ENCODE measurements at places on chromosomes 3 and 15.

GRCh38 chr3:142615171-142615570, 19.0 kb downstream of the PLS1 start:
- H3K4me3 ChIP-seq, result no peak overlapping the region
- no peak for DNase-seq
- no peaks in the 10 kb centered on the region for H3K27me3 ChIP-seq
- no peaks in the 10 kb centered on the region for H3K36me3 ChIP-seq

- no peaks in the 10 kb centered on the region for H3K36me3 ChIP-seq
- no peaks in the 10 kb centered on the region for H3K27me3 ChIP-seq
- no peaks in the 10 kb centered on the region for H3K4me1 ChIP-seq
- H3K27ac ChIP-seq, result no peak overlapping the region
- no peak for DNase-seq
- no peak overlapping the region for H3K4me3 ChIP-seq
These were observed 194.2 kb downstream of the UACA start for GRCh38 chr15:70569091-70569713.

- no peaks in the 10 kb centered on the region for H3K4me1 ChIP-seq
- H3K27ac ChIP-seq, result no peak overlapping the region
- H3K27me3 ChIP-seq, result no peaks in the 10 kb centered on the region
- H3K36me3 ChIP-seq, result peaks cover 48% of the 10 kb centered on the region
- no peak for DNase-seq
These were observed 12.4 kb downstream of the AMIGO3 start for GRCh38 chr3:49707113-49707480.

GRCh38 chr3:63807961-63808565, 11.0 kb upstream of the C3orf49 start:
- no peak overlapping the region for H3K27ac ChIP-seq
- DNase-seq, result no peak
- H3K4me3 ChIP-seq, result no peak overlapping the region
- no peaks in the 10 kb centered on the region for H3K4me1 ChIP-seq

- H3K27me3 ChIP-seq, result no peaks in the 10 kb centered on the region
- no peak overlapping the region for H3K4me3 ChIP-seq
- no peak for DNase-seq
- no peaks in the 10 kb centered on the region for H3K4me1 ChIP-seq
- no peak overlapping the region for H3K27ac ChIP-seq
These were observed 294.0 kb downstream of the SOX2 start for GRCh38 chr3:182005701-182006100.

DNA sequence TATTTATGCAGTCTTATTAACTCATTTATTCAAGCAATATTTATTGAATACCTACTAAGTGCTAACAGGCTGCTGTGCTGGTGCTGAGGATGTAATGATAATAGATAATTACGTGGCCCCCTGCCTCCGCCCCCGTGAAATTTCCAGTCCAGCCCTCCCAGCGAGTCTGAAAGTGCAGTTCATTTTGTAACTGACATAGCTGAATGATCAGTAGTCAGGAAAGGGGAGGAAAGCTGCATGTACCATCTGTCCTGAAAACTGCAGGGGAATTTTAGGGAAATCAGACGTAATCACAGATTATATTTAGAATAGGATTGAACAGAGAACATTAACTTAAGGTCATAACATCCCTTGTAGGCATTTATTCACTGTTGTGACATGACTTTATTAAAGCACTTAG, 736.8 kb downstream of the MCTP2 start:
- peaks cover 2% of the 10 kb centered on the region for H3K4me1 ChIP-seq
- H3K27me3 ChIP-seq, result no peaks in the 10 kb centered on the region
- no peak overlapping the region for H3K4me3 ChIP-seq
- H3K27ac ChIP-seq, result no peak overlapping the region
- no peaks in the 10 kb centered on the region for H3K36me3 ChIP-seq
- no peak for DNase-seq

DNA sequence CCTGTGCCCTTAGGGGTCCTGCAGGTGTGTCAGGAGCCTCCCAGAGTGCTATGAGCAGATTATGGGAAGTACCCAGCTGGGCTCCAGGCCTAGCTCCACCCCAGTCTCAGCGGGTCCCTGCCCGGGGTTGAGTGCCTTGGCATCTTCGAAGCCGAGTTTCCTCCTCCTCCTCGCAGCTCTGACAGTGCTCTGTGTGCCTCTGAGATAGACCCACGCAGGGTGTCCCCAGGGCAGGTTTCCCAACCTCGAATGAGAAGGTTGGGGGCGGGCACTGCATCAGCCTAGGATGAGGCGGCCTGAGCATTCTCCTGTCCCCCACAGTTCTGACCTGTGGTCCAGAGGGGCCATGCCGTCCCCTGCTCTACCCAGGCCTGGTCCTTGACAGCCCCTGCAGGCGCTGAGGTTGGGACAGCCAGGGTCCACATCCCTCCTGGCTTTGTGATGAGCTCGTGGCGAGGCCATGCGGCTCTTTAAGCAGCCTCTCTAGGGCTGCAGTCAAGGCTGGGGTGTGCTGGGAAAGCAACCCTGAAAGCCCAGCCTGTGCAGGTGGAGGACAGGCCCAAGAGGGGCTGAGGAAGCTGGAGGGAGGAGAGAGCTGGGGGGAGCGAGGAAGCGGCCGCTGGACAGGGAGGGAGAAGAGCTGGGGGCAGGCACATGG, 20.2 kb upstream of the SKOR1 start:
- no peaks in the 10 kb centered on the region for H3K27me3 ChIP-seq
- H3K4me3 ChIP-seq, result no peak overlapping the region
- H3K27ac ChIP-seq, result no peak overlapping the region
- H3K36me3 ChIP-seq, result peaks cover 13% of the 10 kb centered on the region

GRCh38 chr3:73786321-73786807, 161.6 kb upstream of the PDZRN3 start:
- no peaks in the 10 kb centered on the region for H3K36me3 ChIP-seq
- H3K27me3 ChIP-seq, result no peaks in the 10 kb centered on the region
- H3K4me1 ChIP-seq, result peaks cover 21% of the 10 kb centered on the region
- peak overlapping the region; percentile 69 for H3K27ac ChIP-seq
- peak; percentile 63 for DNase-seq

DNA sequence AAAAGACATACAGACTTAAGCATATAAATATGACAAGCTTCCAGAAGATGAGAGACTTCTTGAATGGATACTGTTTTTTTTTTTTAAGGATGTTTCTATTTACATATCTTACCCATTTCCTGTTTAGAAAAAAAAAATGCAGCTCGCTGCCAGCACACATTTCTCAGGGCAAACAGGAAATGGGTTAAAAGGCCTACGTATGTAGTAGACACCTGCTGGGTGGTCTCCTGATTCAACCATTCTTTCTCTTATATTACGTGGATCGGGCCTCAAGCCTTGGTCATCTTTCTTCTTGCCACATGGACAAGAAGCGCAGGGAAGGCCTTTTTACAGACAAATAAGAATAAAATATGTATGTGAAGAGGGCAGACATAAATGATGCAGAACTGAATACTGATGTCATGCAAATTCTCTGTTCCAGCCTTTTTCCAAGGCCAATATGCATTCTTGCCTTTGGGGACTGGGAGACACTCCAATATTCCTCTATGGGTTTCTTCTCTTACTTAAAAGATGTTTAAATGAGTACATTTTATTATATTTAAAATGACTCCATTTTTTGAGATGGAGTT, 35.0 kb upstream of the TJP1 start:
- no peaks in the 10 kb centered on the region for H3K4me1 ChIP-seq
- no peak for DNase-seq
- no peak overlapping the region for H3K27ac ChIP-seq

DNA sequence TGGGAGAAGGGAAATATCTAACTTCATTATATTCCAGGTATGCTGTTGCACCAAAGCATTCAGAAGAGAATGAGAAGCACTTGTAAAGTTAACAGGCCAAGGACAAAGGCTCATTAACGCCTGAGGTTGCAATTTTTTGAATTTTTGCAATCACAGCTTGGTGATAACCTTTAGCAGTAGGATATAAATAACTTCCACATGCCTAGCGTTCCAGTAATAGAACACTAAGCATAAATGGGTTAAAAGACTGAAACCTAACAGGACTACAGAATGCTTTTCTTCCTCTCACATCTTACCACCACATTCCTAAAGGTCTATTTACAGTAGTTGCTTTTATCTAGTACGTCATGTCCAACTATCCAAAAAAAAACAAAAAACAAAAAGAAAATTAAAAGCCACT, 57.4 kb upstream of the IMPG2 start:
- no peaks in the 10 kb centered on the region for H3K27me3 ChIP-seq
- H3K27ac ChIP-seq, result peak overlapping the region; percentile 74
- H3K36me3 ChIP-seq, result no peaks in the 10 kb centered on the region
- H3K4me1 ChIP-seq, result peaks cover 3% of the 10 kb centered on the region
- DNase-seq, result no peak

Data from ascending aorta (tissue), 2 donors.